ENCODE measurements at places on chromosomes 11 and 22.
A peak's percentile ranks its signal among the peaks of the same experiment; 100 is the strongest.

DNA sequence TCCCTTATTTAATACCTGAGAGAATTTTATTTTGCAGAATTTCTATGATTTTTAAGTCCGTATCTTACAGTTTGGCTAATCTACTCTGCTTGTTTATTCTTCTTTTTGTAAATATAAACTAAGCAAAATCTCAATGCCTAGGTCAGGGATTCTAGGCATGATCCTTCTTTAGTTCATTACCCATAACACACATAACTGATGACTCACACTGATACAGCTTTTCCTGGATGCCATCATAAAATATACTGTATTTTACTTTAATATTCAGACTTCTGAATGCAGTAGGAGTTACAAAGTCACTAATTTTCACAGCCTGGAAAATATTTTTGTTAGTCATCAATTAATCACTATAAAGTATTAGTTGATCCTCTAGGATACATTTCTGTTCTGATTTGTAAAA is 898.2 kb upstream of the RAG2 start:
- no peak for DNase-seq

DNA sequence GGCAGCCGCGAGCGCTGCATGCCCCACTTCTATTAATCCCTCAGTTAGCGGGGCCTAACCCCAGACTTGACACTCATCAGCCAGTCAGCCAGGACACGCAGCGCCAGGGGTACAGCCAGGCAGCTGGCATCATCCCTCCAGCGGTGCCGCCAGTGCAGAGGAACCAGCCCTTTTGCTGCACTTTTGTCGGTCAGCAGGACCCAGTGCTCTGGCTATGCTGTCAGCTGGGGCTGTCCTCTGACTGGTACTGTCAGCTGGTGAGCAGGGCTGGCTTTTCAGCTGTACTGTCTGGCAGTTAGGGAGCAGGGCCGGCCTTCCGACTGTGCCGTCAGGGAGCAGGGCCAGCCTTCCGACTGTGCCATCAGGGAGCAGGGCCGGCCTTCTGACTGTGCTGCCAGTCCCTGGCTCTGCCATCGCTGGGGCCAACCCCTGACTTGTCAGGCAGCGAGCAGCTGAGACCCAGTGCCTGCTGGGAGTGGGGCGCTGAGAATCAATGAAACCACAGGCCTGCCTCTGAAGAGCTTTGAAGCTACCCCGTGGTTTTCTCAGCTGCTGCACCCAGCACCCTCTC is 115.4 kb downstream of the KIAA1671 start:
- DNase-seq: peak; percentile 76

DNA sequence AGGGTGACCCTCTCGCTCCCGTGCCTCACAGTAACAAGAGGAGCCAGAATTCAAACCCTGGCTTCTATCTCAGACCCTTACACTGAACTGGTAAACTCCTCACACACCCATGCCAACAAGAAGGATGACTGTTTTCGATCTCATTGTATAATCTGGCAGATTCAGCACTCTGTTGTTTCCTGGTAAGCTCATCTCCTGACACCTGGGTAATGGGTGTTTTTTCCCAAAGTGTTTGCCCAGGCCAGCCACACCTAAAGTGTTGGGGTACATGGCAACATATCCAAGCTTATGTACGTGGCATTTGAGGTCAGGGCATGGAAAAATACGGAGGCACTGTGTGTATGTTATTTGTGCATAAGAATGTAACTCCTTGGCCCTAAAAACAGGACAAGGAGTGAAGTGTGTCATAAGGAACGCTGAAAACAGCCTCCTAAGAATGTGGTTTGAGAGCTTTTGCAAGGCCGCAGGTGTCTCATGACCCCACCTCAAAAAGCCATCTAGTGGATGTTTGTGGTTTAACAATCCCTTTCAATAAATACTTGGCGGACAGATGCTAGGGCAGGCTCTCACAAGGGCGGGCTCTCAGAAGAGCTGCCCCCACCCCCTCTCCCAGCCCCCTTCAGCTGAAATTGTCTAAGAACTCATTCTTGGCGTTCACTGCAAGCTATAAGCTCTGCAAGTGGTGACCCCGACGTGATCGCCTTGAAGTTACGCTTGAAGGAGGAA is at the start of gene MS4A15:
TSS of gene MS4A15 (plus strand) at position 561 of the 726 bp plus-strand sequence. CDS start 6,867 bp downstream, outside the sequence.
- no peak for DNase-seq

- no peak for DNase-seq
Measured at GRCh38 chr11:61480994-61481335, 27.6 kb upstream of the LRRC10B start.

- peak; percentile 57 for DNase-seq
Measured at GRCh38 chr11:59615120-59615636, 396 bp downstream of the OSBP start.

DNA sequence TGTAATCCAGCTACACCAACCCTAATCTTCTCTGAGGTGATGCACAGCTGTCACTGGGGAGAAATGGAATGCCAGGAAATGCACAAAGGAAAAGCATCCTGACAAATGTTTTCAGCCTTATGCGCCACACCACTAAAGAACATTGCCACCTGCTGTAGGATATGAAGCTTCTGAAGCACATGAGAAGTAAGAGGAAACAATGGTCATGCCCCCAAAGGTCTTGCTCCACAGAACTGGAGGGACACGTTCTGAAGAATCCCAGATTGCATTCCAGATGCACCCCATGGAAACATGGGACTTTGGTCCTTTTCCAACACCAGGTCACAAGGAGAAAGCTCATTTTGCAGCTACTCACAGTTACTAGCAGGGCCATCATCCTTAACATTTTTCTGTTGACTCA is 48.7 kb upstream of the ZBED5 start:
- DNase-seq: no peak

- no peak for DNase-seq
Measured at GRCh38 chr11:41459465-41460401, at the start of gene LRRC4C. TSS of gene LRRC4C (minus strand) at chr11:41459652.

GRCh38 chr11:72649215-72649976 is 24.8 kb downstream of the PDE2A start:
- DNase-seq: no peak

DNA sequence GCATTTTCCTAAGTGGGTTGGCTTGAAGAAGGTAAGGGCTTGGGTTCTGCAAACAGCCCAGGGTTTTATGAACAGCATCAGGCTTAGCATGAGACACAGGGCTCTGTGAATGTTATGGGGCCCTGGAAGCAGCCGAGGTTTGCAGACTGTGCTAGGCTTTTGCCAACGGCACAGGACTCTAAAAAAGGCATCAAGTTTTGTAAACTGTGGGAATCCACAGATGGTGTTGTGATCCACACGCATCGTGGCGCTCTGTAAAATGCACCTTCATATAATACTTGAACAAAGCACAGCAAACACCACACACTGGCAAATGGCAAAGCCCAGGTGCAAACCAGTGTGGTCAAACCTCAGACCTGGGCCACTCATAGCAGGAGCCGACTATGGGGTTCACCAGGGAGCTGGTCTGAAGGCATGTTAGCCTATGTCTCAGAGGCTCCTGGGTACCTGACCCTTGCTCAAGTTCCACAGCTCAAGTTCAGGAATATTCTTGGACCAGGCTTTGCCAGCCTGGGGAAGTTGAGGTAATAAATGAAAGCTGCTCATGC is 2.4 kb upstream of the SLCO2B1 start:
- DNase-seq: no peak

DNA sequence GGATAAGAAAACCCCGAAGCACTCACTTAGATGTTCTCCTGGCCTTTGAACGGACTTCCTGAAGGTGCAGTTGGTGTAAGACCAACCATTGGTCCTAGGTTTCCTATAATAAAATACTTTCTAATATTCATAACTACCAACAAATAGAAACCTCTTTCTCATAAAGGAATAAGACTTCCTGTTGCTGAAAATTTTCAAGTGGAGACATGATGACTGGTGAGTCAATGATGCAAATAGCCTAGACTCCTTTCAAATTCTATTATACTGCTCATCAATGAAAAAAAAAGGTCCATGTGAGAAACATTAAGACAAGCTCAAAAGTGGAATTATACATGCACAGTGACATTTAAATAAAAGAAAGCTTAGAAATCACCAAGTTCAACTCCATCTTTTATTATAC is 862.8 kb downstream of the FAM181B start:
- DNase-seq: no peak

Data from activated CD4-positive, alpha-beta T cell treated with anti-CD3 and anti-CD28 coated beads for 4 hours (primary cell).